ENCODE measurements at places on chromosomes 5 and 9.
A peak's percentile ranks its signal among the peaks of the same experiment; 100 is the strongest.

- no peak for DNase-seq
Observed at GRCh38 chr5:95731571-95732554, 727 bp downstream of the RHOBTB3 start.

DNA sequence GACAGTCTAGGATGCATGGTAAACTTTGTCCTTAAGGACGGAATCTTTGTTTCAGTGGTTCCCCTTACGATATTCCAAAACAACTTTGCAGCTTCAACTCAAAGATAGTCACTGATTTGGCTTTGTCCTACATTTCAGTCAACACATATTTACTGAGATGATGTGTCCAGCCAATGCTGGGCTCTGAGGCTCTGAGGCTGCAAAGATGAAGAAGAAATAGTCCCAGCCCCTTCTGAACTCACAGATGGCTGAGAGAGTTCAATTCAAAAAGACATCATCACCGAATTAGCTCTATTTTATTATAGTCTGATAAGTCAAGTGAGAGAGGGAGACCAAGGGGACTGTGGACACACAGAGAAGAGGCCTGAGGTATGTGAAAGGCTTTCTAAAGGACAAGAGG is 544.0 kb downstream of the ACTL7B start:
- DNase-seq = no peak

DNA sequence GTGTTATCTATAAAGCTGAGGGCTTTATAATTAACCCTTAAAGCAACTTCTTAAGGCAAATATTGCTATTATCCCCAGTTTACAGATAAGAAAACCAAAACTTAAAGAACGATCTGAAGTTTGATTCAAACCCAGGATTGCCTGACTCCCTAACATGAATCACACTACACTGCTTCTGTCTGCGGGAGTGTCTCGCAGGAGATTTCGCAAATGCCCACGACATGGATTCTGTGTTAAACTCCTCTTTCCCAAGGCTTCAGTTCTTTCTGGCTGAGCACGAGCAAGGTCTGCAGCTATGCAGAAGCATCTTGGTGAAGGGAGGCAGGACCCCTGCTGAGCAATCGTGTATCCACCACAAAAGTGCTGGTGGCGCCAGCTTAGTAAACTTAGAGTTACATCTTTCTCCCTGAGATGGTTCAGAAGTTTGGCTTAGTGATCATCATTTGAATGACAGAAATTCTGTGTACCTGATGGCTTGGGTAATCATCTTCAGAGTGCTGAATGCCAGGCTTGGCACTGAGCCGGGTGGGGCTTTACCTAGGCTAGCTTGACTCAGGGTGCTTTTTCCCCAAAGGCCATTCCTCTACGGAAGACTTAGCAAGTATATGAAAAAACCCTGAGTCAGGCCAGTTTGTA is 81.4 kb upstream of the PIK3R1 start:
- DNase-seq = no peak

DNA sequence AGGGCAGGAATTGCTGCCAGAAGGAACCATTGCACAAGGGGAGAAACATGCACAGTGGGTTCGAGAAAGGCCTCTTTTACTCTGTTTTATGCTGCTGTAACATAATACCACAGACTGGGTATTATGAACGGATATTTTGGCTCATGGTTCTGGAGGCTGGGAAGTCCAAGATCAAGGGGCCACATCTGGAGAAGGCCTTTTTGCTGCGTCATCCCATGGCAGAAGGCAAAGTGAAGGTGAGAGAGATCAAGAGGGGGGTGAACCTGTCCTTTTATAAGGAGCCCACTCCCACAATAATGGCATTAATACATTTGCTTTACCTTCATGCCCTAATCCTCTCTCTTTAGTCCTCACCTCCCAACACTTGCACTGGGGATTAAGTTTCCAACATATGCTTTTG is 136.9 kb upstream of the ALDH1B1 start:
- DNase-seq = no peak

- no peak for DNase-seq
Observed at GRCh38 chr9:9893837-9894236, 719.0 kb downstream of the PTPRD start.

- DNase-seq = peak; percentile 85
Observed at GRCh38 chr9:34591248-34591916, 1.9 kb upstream of the CNTFR start.

DNA sequence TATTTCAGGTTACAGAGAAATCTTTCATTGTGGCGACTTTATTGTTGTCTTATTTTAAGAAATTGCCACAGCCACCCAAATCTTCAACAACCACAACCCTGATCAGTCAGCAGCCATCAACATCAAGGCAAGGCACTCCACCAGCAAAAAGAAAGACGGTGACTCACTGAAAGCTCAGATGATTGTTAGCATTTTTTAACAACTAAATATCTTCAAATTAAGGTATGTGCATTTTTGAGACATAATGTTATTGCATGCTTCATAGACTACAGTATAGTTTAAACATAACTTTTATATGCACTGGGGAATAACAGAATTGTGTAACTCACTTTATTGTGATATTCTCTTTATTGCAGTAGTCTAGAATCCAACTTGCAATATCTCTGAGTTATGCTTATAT is 263.4 kb downstream of the TMEM232 start:
- DNase-seq = no peak

GRCh38 chr5:137838976-137839375 is 28.7 kb upstream of the MYOT start:
- DNase-seq = no peak

- DNase-seq = no peak
Observed at GRCh38 chr9:29778281-29778849, 2205.1 kb upstream of the C9orf72 start.

DNA sequence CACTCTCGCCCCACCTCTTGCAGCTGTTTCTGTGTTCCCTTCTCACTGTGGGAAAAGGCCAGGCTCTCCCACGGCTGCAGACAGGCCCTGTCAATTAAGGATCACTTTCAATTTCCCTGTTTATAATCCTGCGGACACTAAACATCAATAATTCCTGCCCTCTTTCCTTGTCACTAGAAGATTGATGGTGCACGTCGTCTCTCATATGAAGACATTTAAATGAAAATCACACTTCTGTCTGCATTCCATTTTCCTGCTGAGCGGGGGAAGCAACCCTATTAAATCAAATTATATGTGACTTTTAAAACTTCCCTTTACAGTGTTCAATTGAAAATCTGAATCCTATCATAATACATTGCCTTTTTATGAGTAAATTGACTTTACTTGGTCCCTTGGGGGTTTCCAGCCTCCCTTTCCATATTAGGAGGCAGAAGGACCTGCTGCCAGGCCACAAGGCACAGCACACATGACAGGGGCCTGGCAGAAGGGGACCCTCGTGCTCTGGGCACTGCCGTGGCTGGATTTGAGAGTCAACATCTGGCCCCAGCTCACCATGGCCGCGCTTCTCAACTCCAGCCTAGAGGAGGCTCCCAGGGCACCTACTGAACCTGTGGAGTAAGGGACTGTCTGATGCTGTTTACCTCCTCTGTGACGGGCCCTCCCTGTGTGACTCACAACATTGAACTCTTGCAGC is 311.0 kb upstream of the IRX4 start:
- no peak for DNase-seq

- no peak for DNase-seq
Observed at GRCh38 chr5:82419559-82420332, 141.6 kb upstream of the RPS23 start.

DNA sequence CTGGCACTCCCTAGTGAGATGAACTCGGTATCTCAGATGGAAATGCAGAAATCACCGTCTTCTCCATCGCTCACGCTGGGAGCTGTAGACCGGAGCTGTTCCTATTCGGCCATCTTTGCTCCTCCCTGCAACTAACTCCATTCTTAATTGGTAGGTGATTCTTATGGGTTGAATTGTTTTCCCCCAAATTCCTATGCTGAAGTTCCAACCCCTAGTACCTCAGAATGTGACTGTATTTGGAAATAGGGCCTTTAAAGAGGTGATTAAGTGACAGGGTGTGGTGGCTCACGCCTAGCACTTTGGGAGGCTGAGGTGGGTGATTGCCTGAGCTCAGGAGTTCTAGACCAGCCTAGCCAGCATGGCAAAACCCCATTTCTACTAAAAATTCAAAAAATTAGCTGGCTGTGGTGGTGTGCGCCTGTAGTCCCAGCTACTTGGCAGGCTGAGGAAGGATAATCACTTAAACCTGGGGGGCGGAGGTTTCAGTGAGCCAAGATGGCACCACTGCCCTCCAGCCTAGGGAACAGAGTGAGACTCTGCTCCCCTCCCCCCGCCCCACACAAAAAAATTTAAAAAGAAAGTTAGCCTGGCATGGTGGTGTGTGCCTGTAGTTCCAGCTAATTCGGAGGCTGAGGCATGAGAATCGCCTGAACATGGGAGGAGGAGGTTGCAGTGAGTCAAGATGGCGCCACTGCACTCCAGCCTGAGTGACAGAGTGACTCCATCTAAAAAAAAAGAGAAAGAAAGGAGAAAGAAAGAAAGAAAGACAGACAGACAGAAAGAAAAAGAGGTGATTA is 25.2 kb upstream of the FOCAD start:
- no peak for DNase-seq

DNA sequence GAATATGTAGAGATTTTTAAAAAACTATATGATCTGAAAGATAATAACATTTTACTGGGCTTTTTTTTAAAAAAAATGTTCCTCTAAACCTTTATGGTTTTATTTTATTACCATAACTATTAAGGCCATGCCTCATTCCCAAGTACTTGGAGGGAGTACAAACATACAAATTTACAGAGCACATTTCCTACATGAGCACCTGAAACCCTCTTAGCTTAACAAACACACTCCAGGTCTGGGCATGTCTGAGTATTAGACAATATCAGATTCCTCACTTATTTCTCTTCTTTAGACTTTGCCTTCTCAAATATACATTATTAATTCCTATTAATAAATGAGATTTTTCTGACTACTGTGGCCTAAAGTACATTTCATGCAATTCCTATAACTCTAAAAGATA is 319.2 kb downstream of the SLCO4C1 start:
- no peak for DNase-seq

- no peak for DNase-seq
Observed at GRCh38 chr5:21573416-21574314, 1279.5 kb downstream of the CDH12 start.

- no peak for DNase-seq
Observed at GRCh38 chr9:74521009-74521408, 23.9 kb downstream of the RORB start.

DNA sequence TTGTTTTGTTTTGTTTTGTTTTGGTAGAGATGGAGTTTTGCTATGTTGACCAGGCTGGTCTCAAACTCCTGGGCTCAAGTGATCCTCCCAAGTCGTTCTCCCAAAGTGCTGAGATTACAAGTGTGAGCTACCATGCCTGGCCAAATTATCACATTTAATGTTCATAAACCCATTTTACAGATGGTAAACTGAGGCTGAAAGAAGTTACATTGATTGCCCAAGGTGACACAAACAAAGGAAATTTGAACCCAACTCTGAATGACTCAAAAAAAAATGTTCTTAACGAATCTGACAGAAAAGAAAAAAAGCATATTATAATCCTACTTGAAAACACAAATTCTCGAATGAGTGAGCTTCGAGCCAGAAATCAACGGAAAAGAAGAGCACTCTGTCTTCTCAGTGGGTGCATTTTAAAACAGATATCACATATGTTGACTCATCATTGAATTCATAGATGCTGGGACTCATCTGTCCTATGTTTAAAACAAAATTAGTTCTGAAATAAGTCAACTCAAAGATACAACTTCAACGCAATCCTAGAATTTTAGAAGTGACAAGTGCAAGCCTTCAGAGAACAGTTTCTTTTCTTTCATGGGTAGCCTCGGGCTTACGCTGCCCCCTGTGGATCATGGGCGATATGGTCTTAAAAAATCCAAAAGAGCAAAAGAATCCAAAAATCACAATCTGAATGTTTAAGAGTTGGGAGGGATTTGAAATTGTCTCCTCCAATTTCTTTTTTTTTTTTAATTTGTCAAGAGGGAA is 28.4 kb downstream of the TIMD4 start:
- peak; percentile 44 for DNase-seq

- no peak for DNase-seq
Observed at GRCh38 chr5:171272996-171273970, 35.8 kb upstream of the TLX3 start.

GRCh38 chr9:97487107-97487506 is 14.4 kb upstream of the TMOD1 start:
- DNase-seq = no peak

DNA sequence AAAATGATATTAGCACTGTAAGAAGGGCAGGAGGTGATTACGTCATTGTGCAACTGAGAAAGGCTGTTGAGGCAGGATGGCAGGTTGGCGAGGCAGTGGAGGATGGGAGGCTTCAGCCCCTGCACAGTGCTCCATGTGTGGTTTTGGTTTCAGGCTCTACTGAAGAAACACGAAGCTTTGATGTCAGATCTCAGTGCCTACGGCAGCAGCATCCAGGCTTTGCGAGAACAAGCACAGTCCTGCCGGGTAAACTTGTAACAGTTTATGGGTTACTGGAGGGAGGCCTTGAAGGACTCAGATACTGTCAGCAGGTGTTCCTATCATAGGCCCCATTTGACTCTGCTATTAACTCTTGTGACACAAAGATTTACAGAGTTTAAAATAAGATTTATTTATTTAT is 35.1 kb downstream of the SPTAN1 start:
- peak; percentile 14 for DNase-seq

DNA sequence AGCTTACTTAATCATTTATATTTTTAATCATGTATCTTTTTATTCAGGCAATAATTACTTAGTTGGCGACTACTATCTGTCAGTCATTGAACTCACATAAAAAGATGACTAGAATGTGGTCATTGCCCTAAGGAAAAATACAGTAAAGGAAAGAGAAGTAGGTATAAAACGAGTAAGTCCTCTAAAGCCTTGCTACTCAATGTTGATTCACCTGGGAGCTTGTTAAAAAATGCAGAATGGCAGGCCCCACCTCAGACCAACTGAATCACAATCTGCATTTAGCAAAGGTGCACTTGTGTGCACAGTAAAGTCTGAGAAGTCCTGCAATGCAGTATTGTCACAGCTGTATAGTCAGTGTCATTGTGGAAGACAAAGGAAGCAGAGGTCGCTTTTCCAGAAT is 592.4 kb downstream of the CSNK1G3 start:
- no peak for DNase-seq

GRCh38 chr9:28073270-28073669 is 500.0 kb upstream of the C9orf72 start:
- no peak for DNase-seq

DNA sequence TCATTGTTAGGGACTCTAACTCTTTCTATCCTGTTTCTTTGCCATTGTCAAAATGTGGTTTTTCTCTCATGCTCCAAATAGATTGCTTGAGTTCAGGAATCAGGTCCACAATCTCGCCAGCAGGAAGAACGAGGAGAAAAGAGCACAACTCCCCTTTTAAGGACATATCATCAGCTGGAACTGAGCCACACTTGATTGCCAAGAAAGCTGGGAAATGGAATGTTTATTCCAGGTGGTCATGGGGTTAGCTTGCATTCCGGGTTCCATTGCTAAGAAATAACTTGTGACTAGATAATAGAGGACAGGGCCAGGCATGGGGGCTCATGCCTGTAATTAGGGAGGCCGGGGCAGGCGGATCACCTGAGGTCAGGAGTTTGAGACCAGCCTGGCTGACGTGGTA is 32.4 kb upstream of the C9orf57 start:
- no peak for DNase-seq

- DNase-seq = no peak
Observed at GRCh38 chr5:147051193-147051592, 172.6 kb upstream of the PPP2R2B start.

GRCh38 chr9:80012557-80013330 is 441.0 kb downstream of the TLE4 start:
- DNase-seq = no peak

GRCh38 chr5:146717951-146718350 is 160.6 kb downstream of the PPP2R2B start:
- no peak for DNase-seq

GRCh38 chr5:156402387-156402921 is 75.5 kb downstream of the SGCD start:
- DNase-seq = peak; percentile 36

All from stimulated activated CD4-positive, alpha-beta T cell treated with anti-CD3 and anti-CD28 coated beads, Interleukin-2, amount 100 ng/mL, for 48 hours (primary cell).